Bronchial epithelial cell (primary cell): ENCODE measurements at places on chromosomes 7 and 10.
A peak's percentile ranks its signal among the peaks of the same experiment; 100 is the strongest.

- DNase-seq: peak; percentile 42
Observed at GRCh38 chr7:45917658-45918057, 3.4 kb downstream of the IGFBP3 start.

DNA sequence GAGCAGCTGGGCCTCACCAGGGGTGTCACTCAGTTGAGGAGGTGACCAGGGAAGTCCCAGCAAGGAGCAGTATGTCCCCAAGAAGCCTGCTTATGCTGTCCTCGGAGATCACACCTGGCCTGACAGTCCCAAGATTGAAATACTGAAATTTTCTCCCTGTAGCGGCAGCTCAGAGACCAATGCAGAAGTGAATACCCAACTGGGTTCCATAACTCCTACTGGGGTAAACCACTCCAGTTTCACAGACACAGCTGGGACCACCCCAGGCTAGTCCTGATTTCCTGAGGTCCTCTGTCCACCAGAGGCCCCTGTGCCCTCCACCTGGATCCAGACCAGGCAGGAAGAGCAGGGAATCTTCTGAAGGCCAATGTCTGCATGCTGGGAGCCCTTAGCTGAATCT, 298.1 kb downstream of the ZEB1 start:
- DNase-seq: no peak

DNA sequence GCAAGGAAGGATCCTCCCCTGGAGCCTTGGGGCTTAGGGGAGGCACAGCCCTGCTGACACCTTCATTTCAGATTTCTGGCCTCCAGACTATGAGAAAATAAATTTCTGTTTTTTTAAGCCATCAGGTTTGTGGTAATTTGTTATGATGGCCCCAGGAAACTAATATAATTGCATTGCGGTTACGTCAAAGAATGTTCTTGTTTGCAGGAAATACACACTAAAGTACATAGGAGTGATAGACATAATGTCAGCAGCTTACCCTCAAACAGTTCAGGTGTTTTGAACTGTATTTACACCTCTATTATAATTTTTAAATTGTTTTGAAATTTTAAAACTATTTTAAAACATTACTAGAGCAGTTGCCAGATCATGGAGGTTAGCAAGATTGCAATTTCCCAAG, 12.6 kb upstream of the FHIP2A start:
- DNase-seq: no peak

- no peak for DNase-seq
Observed at GRCh38 chr10:60042262-60042661, 135.9 kb upstream of the CCDC6 start.

DNA sequence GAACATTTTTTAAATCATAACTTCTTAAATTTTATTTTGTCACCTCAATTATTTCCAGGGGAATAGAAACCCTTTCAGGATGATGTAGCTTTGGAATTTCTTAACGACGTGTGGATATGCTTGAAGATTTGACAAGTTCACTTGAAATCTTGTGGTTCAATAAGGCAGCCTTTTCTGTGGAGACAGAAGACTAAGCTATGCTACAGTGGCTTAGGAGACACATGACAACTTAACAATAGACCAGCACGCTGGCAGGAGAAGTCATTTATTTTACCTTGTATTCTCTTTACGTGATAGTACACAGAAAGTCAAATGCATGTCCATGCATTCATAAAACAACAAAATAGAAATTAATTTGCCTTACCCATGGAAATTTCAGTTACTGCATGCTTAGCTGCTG, 181.6 kb downstream of the GRM3 start:
- DNase-seq: no peak

GRCh38 chr7:147276783-147277370, 1160.3 kb downstream of the CNTNAP2 start:
- DNase-seq: no peak

DNA sequence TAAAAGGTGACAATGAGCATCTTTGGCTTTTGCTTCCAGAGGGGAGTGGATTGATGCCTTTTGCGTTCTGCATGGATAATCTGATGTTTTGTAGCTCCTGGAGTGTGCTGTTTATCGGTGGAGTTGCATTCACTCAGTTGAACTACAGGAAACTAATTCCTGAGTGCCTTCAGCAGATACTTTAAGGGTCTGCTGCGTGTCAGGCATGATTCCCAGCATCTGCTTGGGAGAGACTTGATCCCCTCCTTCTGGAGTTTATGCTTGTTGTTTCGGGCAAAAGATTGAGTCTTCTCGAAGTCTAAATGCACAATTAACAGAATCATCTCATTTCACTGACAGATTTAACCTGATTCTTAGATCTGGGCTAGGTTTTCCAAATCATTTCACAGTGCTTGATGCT, 46.2 kb downstream of the CELF2 start:
- DNase-seq: no peak

GRCh38 chr7:2247141-2247995, 5.3 kb downstream of the NUDT1 start:
- DNase-seq: no peak

DNA sequence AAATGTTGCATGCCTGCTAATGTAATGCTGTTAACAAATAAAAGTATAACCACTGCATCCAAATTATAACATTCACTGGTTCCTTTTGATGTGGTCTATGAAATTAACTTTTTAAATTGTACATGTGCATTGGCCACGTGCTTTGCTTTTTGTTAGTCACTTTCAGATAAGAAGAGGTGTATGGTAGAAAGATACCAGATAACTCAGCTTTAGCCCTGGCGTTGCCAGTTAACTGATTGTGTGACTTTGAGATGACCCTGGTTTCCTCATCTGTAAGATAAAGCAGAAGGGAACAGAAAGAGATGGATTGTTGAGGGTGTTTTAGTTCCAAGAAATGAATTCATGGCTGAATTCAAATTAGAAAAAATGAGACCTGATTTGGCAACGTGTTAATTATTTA, 1.9 kb upstream of the TRDMT1 start:
- DNase-seq: no peak
